WTC11 (cell line): ENCODE measurements at places on chromosomes 13 and 19. TPM values are rescaled to one million over a fixed set of nuclear protein-coding genes. Genes with fewer than 3 reads are reported as not detected.

GRCh38 chr19:1672038-1672768 is 19.8 kb upstream of the TCF3 start:
- peaks cover 90% of the 10 kb centered on the region for H3K27me3 ChIP-seq
- H3K36me3 ChIP-seq = no peaks in the 10 kb centered on the region
- no peak overlapping the region for H3K27ac ChIP-seq
- peak; percentile 62 for DNase-seq

DNA sequence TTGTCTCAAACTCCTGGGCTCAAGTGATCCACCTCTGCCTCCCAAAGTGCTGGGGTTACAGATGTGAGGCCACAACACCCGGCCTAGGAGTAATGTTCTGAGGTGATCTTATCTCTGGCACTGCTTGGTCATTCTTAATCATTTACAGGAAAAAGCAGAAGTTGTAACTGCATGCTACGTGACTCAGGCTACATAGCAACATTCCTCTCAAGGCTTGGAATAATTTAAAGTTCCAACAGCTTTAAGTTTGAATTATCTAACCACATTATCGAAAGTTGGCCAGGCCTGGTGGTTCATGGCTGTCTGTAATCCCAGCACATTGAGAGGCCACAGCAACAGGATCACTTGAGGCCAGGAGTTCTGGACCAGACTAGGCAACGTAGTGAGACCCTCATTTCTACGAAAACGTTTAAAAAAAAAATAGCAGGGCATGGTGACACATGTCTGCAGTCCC is 3.9 kb upstream of the B9D2 start:
- H3K4me3 ChIP-seq = no peak overlapping the region
- H3K27me3 ChIP-seq = no peaks in the 10 kb centered on the region
- no peak for DNase-seq

DNA sequence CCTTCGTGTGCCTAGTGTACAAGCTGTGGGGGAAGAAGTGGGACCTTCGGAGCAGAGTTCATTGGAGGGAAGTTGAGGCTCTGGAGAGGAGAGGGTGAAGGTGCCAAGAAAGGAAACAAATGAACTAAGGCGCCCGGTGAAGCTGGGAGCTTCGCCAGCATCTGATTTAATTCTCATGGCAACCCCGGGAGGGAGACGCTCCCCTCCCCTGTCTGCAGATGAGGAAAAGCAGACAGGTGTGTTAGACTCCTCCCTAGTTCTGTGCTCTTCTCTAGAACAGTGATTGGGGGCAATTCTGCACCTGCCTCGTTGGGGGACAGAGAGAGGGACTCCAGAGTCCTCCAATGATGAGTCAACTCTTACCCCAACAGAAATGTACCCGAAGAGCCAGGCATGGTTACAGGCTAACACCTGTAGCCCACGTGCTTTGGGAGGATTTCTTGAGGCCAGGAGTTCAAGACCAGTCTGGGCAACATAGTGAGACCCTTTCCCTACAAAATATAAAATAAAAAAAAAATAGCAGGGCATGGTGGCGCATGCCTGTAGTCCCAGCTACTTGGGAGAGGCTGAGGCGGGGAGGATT is 4.2 kb downstream of the SSC5D start:
- no peak overlapping the region for H3K4me3 ChIP-seq
- H3K27me3 ChIP-seq = peaks cover 7% of the 10 kb centered on the region
- H3K27ac ChIP-seq = no peak overlapping the region
- DNase-seq = no peak
- peaks cover 7% of the 10 kb centered on the region for H3K4me1 ChIP-seq

DNA sequence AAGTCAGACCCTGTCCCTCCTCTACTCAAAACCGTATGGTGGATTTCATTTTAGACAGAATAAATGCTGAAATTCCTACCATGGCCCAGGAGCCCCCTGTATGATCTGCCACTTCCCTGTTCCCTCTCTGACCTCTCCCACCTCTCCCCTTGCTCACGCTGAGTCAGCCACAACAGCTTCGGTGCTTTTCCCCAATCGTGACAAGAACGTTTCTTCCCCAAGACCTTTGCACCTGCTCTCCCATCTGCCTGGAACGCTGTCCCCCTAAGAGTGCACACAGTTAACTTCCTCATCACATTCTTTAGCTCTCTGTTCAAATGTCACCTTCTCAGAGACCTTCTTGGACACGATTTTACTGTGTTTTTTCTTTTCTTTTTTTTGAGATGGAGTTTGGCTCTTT is 2.3 kb downstream of the VRK3 start:
- DNase-seq = no peak
- H3K27ac ChIP-seq = no peak overlapping the region
- peaks cover 3% of the 10 kb centered on the region; the same call in 1 of the 2 replicates for H3K27me3 ChIP-seq
- peaks cover 8% of the 10 kb centered on the region for H3K36me3 ChIP-seq

DNA sequence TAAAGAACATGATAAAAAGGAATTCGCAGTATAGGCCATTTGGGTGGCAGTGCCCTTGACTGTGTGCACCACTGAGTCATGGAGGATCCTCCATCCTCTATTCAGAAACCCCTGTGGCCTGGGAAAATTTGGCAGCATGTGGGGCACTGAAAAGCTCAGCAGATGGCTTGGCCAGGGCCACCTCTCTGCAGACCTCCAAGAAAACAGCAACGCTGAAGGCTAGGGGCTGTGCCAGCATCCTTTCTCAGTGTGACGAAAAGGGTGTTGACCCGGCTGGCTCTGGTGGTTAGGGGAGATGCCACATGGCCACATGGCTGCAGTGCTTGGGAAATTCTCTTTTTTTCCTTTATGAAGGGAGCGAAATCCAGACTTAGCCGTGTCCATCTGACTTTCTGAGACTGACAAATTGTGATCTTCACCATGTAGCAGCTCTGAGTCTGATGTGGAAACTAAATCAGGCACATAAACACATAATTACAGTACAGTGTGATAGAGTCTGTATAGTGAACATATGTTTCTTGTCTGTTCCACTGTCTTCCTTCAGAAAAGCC is 178.0 kb downstream of the KCTD12 start:
- no peaks in the 10 kb centered on the region for H3K27me3 ChIP-seq
- no peaks in the 10 kb centered on the region for H3K4me1 ChIP-seq
- H3K4me3 ChIP-seq = no peak overlapping the region
- H3K36me3 ChIP-seq = no peaks in the 10 kb centered on the region
- DNase-seq = no peak
- no peak overlapping the region for H3K27ac ChIP-seq

- no peaks in the 10 kb centered on the region; the same call in 1 of the 2 replicates for H3K27me3 ChIP-seq
- no peak overlapping the region for H3K4me3 ChIP-seq
Observed at GRCh38 chr19:48085904-48086864, 24.4 kb downstream of the PLA2G4C start.

DNA sequence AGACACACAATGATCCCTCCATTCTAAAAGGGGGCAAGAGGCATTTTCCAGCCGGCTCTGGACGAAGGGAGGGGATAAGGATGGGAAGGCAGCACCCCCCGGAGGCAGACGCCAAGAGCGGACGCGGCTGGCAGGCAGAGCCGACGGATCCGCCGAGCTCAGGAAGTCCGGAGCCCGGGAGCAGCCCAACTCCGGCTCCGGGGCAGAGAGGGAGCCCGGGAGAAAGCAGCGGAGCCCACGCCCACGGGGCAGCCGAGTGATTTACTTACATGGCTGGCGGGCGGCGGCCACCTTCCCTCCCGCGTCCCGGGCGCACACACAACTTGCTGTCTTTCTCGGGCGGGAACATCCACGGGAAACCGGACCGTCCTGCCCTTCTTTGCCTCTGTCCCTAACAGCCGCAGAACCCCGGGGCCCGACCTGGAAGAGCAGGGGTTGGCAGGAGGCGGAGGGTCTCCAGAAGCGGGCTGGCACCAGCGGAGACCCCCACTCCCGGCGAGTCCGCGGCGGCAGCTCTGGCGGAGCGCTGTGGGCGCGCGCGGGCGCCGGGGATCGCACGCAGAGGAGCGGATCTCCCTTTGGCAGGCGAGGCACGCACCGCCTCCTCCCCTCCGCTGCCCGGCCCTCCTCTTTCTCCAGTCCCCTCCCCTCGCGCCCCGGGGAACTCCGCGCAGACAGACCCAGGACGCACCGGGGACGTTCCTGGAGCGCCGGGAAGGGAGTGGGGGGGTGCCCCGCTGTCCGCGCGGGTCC is at the start of gene LHFPL6:
Gene LHFPL6 (minus strand): TSS at position 580 of the 753 bp plus-strand sequence.
- no peak within 1 kb of the TSS for H3K27ac ChIP-seq
- H3K4me1 ChIP-seq = peaks cover 15% of the 10 kb centered on the region
- DNase-seq = peak; percentile 79
- peaks cover 75% of the 10 kb centered on the region for H3K27me3 ChIP-seq
- no peaks in the 10 kb centered on the region for H3K36me3 ChIP-seq

- no peaks in the 10 kb centered on the region for H3K27me3 ChIP-seq
- peak overlapping the region; percentile 97 for H3K27ac ChIP-seq
- H3K4me1 ChIP-seq = peaks cover 27% of the 10 kb centered on the region
- peak; percentile 68 for DNase-seq
- peak overlapping the region; percentile 88 for H3K4me3 ChIP-seq
Observed at GRCh38 chr19:2428321-2428690, 920 bp upstream of the TIMM13 start.

GRCh38 chr19:7997809-7998480 is 7.5 kb downstream of the ELAVL1 start:
- peaks cover 59% of the 10 kb centered on the region for H3K4me1 ChIP-seq
- H3K4me3 ChIP-seq = no peak overlapping the region
- H3K27me3 ChIP-seq = no peaks in the 10 kb centered on the region
- DNase-seq = no peak

DNA sequence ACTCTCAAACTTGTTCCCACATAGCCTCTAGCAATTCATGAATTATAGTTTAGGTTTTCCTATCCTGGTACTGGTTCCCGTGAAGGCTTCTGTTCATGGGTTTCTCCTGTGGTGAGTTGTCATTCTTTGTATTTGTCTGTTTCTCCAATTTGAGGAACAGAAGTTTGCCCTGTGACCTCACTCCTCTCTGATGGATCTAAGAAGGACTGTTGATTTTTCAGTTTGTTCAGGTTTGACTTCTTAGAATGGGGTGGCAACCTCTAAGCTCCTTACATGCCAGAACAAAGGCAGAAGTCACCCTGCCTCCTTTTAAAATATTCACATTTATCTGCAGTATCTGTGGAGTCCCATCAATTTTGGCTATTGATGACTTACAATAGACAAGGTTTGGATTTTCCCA is 354.0 kb downstream of the SPRY2 start:
- no peak overlapping the region for H3K4me3 ChIP-seq
- DNase-seq = no peak
- H3K36me3 ChIP-seq = peaks cover 4% of the 10 kb centered on the region
- H3K4me1 ChIP-seq = peaks cover 17% of the 10 kb centered on the region
- H3K27ac ChIP-seq = no peak overlapping the region

DNA sequence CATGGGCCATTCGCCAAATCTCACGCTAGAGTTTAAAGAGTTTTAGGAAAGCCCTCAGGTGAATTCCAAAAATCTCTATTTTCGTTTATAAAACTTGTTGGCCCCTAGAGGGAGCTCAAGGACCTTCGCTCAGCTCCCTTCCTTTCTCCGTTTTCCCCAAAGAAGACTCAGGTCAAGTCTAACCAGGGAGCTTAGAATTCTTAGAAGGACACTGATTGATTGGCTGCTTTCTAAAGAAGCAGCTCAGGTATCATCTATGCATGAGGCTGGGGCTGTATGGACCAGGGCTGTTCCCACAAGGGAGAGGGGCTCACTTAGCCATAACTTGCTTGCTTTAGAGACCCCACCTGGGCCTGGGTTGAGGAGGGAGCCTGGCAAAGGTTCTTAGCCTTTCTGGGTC is 20.5 kb downstream of the DZIP1 start:
- peak overlapping the region; percentile 60 for H3K27ac ChIP-seq
- H3K4me3 ChIP-seq = no peak overlapping the region
- H3K27me3 ChIP-seq = no peaks in the 10 kb centered on the region
- peak; percentile 14 for DNase-seq

GRCh38 chr19:3007975-3008374 is 21.1 kb downstream of the TLE2 start:
- no peaks in the 10 kb centered on the region for H3K27me3 ChIP-seq
- no peak overlapping the region for H3K4me3 ChIP-seq
- no peak overlapping the region; the same call in 1 of the 2 replicates for H3K27ac ChIP-seq
- no peaks in the 10 kb centered on the region for H3K4me1 ChIP-seq

GRCh38 chr13:30734439-30734838 is 904 bp upstream of the ALOX5AP start:
- no peaks in the 10 kb centered on the region for H3K27me3 ChIP-seq
- no peak overlapping the region for H3K4me3 ChIP-seq
- H3K36me3 ChIP-seq = no peaks in the 10 kb centered on the region
- no peak for DNase-seq
- no peak overlapping the region for H3K27ac ChIP-seq
- peaks cover 17% of the 10 kb centered on the region for H3K4me1 ChIP-seq

GRCh38 chr19:36876993-36877938 is 26.6 kb downstream of the ZNF345 start:
- H3K27me3 ChIP-seq = peaks cover 7% of the 10 kb centered on the region
- no peak overlapping the region for H3K4me3 ChIP-seq
- H3K27ac ChIP-seq = no peak overlapping the region
- peaks cover 79% of the 10 kb centered on the region for H3K36me3 ChIP-seq
- DNase-seq = no peak
- no peaks in the 10 kb centered on the region for H3K4me1 ChIP-seq

DNA sequence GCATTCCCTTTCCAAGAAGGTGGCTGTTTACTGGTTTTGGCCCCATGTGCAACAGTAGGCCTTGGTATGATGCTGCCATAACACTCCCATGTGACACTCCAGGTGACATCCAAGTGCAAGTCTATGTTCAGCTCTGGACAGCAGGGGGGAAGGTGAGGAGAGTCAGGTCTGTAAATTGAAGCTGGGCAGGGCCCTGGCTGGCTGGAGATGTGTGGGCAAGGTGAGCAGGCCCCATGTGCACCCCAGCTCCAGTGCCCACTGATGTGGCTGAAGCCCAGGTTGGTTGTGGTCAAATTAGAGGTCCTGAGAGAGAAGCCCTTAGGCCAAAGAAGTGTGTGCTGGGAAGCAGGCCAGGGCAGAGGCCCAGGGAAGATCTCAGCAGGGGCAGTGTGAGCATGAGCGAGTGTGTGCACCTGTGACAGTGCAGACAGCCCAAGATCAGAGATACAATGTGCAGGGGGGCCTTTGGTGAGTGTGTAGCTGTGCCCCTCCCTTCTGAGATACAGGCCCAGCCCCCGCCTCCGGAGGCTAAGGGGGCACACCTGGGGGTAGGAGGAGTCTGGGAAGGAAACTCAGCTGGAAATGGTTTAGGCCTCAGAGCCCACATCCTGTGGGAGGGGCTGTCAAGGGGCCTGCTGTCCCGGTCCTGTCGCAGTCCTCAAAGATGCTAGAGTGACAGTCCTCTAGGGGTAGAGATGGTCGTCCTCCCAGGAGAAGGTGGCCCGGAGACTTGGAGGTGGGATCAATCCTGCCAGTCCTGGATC is 18.6 kb downstream of the DEDD2 start:
- H3K27ac ChIP-seq = peak overlapping the region; percentile 10
- H3K4me3 ChIP-seq = no peak overlapping the region
- H3K36me3 ChIP-seq = peaks cover 67% of the 10 kb centered on the region
- DNase-seq = no peak

GRCh38 chr19:16386619-16387240 is 62.1 kb downstream of the KLF2 start:
- H3K4me3 ChIP-seq = no peak overlapping the region
- DNase-seq = peak; percentile 57
- H3K27ac ChIP-seq = peak overlapping the region; percentile 33
- peaks cover 47% of the 10 kb centered on the region for H3K36me3 ChIP-seq
- H3K4me1 ChIP-seq = no peaks in the 10 kb centered on the region

The ZAR1L gene
- total RNA-seq = 0.25 to 0.48 TPM (median 0.33 TPM) in 3 replicates

The GDF15 gene
- total RNA-seq = 18.3 to 27.3 TPM (median 19.1 TPM) in 3 replicates

The FIZ1 gene
- total RNA-seq = 20.1 to 22.7 TPM (median 20.6 TPM) in 3 replicates

The ZNF723 gene
- 0.14 TPM in 1 of 3 replicates, not detected in the others for total RNA-seq

The SRRM5 gene
- 0.34 to 0.44 TPM (median 0.42 TPM) in 3 replicates for total RNA-seq

The CEACAM3 gene
- not detected in 3 replicates for total RNA-seq

The ADGRE3 gene
- not detected in 3 replicates for total RNA-seq

The ANGPTL4 gene
- 1.0 to 2.7 TPM (median 2.2 TPM) in 3 replicates for total RNA-seq

The CRLF1 gene
- total RNA-seq = 36.4 to 55.8 TPM (median 51.4 TPM) in 3 replicates

The SOX21 gene
- 6.4 to 11.4 TPM (median 6.4 TPM) in 3 replicates for total RNA-seq
